ENCODE measurements at places on chromosomes 7 and 10. TPM values are rescaled to one million over a fixed set of nuclear protein-coding genes. Genes with fewer than 3 reads are reported as not detected.

The FAM20C gene
- total RNA-seq = 46.3 TPM

The SEMA3D gene
- total RNA-seq = 1.3 TPM

DNA sequence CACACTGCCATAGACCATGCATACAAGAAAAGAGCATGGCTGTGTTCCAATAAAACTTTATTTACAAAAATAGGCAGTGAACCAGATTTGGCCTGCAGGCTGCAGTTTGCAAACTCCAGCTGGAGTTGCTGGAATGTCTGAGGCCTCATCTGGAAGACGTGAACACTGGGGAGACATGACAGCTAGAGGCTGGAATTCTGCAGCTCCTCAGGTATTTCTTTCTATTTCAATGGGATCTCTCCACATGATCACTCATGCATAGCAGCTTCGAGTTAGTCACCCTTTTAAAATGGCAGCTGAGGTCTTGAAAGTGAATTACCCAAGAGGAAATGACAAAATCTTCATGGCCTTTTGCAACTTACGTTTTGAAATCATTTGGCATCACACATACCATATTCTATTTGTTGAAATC, 52.6 kb upstream of the BET1 start:
- no peak for DNase-seq

DNA sequence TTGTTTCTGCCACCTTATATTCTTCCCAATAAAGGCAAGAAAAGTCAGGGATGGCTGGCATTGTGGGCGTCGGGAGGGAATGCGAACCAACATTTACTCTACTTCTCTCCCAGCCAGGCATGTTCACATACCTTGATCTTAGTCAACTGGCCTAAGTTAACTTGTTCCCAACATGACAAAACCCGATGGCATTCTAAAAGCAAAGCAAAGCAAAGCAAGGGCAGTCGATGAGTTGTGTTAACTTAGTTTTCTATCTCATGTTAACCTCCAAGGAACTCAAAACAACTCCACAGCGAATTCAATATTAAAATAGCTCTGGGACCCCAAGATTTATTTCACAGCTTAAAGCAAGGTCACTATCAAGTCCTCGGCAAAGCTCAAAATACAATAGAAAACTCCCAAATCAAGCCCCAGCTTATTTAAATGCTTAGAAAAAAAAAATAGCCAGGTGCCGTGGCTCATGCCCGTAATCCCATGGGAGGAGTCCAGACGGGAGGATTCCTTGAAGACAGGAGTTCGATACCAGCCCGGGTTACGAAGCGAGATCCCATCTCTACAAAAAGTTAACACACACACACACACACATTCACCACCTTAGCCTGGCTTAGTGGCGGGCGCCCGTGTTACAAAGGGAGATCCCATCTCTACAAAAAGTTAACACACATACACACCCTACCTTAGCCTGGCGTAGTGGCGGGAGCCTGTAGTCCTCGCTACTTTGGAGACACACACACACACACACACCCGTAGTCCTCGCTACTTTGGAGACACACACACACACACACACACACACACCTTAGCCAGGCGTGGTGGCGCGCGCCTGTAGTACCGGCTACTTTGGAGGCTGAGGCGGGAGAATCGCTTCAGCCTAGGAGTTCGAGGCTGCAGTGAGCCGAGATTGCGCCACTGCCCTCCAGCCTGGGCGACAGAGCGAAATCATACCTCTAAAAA, 901 bp upstream of the CCNY start:
- DNase-seq = no peak

- no peak for DNase-seq
Observed at GRCh38 chr10:87722716-87723115, 63.0 kb downstream of the PAPSS2 start.

- DNase-seq = no peak
Observed at GRCh38 chr10:32489901-32490300, 44.0 kb downstream of the CCDC7 start.

DNA sequence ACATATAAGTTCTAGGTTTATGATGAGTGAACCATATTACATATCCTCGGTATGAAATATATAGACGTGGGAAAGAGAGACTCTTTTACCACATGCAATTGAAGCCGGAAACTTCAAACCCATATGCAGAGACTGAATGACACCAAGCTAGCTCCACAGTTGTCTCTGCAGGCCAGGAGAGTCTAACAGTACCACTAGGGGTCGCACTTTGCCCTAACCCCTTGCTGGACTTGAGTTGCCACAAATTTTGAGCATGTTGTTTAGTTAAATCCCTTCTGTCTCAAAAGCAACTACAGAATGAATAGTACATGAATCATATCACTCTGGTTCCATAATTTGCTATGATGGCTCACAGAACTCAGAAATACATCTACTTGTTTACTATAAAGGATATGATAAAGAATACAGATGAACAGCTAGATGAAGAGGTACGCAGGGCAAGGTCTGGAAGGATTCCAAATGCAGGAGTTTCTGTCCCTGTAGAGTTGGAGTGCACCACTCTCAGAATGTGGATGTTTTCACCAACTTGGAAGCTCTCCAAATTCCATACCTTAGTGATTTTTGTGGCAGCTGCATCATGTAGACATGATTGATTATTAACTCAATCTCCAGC, 112.4 kb upstream of the YAE1 start:
- DNase-seq = peak; percentile 46

Data from right cardiac atrium (tissue), 5 donors.